ENCODE measurements at places on chromosomes 12 and 14.

DNA sequence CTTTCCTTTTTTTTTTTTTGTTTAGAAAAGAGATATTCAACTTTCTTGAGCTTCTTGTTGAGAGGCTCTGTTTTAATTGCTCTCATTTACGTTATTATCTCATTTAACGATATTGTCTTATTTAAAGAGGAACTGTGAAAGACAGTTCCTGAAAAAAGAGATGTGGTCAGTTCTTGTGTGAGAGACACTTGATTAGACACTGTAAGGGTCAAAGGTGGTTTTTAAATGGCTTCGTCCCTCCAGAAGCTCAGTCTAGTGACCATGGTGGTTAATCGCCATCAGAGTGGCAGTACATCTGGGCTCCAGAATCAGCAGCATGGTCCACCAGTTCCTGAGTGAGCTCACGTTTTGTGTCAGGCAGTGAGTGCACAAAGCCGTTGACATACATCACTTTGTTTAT is 57.9 kb upstream of the KCNA5 start:
- DNase-seq, result no peak

- DNase-seq, result no peak
Measured at GRCh38 chr14:92649934-92650545, 98.4 kb downstream of the LGMN start.

- DNase-seq, result no peak
Measured at GRCh38 chr14:62381311-62382070, 619.3 kb downstream of the SNAPC1 start.

- no peak for DNase-seq
Measured at GRCh38 chr12:131060011-131060703, 106.5 kb downstream of the ADGRD1 start.

All from cerebellar nuclear complex (tissue), 1 donor.